A549 (cell line): ENCODE measurements at places on chromosomes 2 and 18. TPM values are rescaled to one million over a fixed set of nuclear protein-coding genes. Genes with fewer than 3 reads are reported as not detected.

The FOXI3 gene
- polyA plus RNA-seq: not detected in 3 replicates

The CEBPZ gene
- 71.5 to 74.0 TPM (median 72.7 TPM) in 3 replicates for polyA plus RNA-seq

The TMEM200C gene
- not detected in 3 replicates for polyA plus RNA-seq

The PIEZO2 gene
- 1.4 to 1.8 TPM (median 1.6 TPM) in 3 replicates for polyA plus RNA-seq

The EVA1A gene
- polyA plus RNA-seq: 13.5 to 19.0 TPM (median 16.1 TPM) in 3 replicates

The PRSS56 gene
- 0.07 TPM in 1 of 3 replicates, not detected in the others for polyA plus RNA-seq

The SMYD1 gene
- not detected in 3 replicates for polyA plus RNA-seq

The C2orf80 gene
- not detected in 3 replicates for polyA plus RNA-seq

The HAUS1 gene
- polyA plus RNA-seq: 55.5 to 59.7 TPM (median 55.8 TPM) in 3 replicates

The UGT1A10 gene
- polyA plus RNA-seq: not detected in 3 replicates

The COL4A3 gene
- polyA plus RNA-seq: 1.5 to 2.1 TPM (median 1.8 TPM) in 3 replicates

The ANKRD62 gene
- polyA plus RNA-seq: not detected in 3 replicates

The DYNAP gene
- polyA plus RNA-seq: not detected in 3 replicates

The NIF3L1 gene
- 47.0 to 49.5 TPM (median 47.3 TPM) in 3 replicates for polyA plus RNA-seq

The FEV gene
- not detected in 3 replicates for polyA plus RNA-seq

The RALBP1 gene
- 32.9 to 36.3 TPM (median 35.6 TPM) in 3 replicates for polyA plus RNA-seq

The CYP27C1 gene
- 3.0 to 5.5 TPM (median 4.6 TPM) in 3 replicates for polyA plus RNA-seq

The CLK1 gene
- polyA plus RNA-seq: 35.5 to 39.8 TPM (median 36.5 TPM) in 3 replicates

The ALKAL2 gene
- polyA plus RNA-seq: not detected in 3 replicates

The ZFAND2B gene
- polyA plus RNA-seq: 18.8 to 21.2 TPM (median 19.0 TPM) in 3 replicates

The CCBE1 gene
- polyA plus RNA-seq: 9.7 to 10.4 TPM (median 9.9 TPM) in 3 replicates

The GAD1 gene
- polyA plus RNA-seq: 0.13 to 0.26 TPM (median 0.15 TPM) in 3 replicates

The HOXD10 gene
- 3.7 to 5.4 TPM (median 4.3 TPM) in 3 replicates for polyA plus RNA-seq

The CDH19 gene
- 0.97 to 1.7 TPM (median 1.5 TPM) in 3 replicates for polyA plus RNA-seq

The RBKS gene
- 7.6 to 9.5 TPM (median 8.5 TPM) in 3 replicates for polyA plus RNA-seq

The PLGLB1 gene
- 0.59 to 1.0 TPM in 2 of 3 replicates, not detected in the other for polyA plus RNA-seq

The POTEI gene
- 0.04 TPM in 1 of 3 replicates, not detected in the others for polyA plus RNA-seq

The CCDC150 gene
- polyA plus RNA-seq: 9.9 to 14.2 TPM (median 13.2 TPM) in 3 replicates

The TUBA3E gene
- polyA plus RNA-seq: not detected in 3 replicates

The RAB17 gene
- 0.42 to 2.3 TPM (median 2.2 TPM) in 3 replicates for polyA plus RNA-seq

The DSC1 gene
- not detected in 3 replicates for polyA plus RNA-seq

The ATP8B1 gene
- 7.1 to 8.8 TPM (median 7.1 TPM) in 3 replicates for polyA plus RNA-seq

The DPP10 gene
- not detected in 3 replicates for polyA plus RNA-seq

The GPC1 gene
- 93.5 to 107 TPM (median 97.7 TPM) in 3 replicates for polyA plus RNA-seq

The SNRNP200 gene
- 118 to 128 TPM (median 124 TPM) in 3 replicates for polyA plus RNA-seq

The FAM110C gene
- polyA plus RNA-seq: 0.04 to 0.17 TPM (median 0.08 TPM) in 3 replicates

The MAP3K19 gene
- polyA plus RNA-seq: not detected in 3 replicates

The CRYGC gene
- not detected in 3 replicates for polyA plus RNA-seq

The WNT10A gene
- 0.04 TPM in 2 of 3 replicates, not detected in the other for polyA plus RNA-seq

The STK36 gene
- 15.3 to 23.3 TPM (median 20.6 TPM) in 3 replicates for polyA plus RNA-seq

The VIT gene
- polyA plus RNA-seq: not detected in 3 replicates

The OBSL1 gene
- 22.2 to 33.8 TPM (median 31.8 TPM) in 3 replicates for polyA plus RNA-seq

The AQP12B gene
- not detected in 3 replicates for polyA plus RNA-seq

The PSMA8 gene
- polyA plus RNA-seq: not detected in 3 replicates

The CCDC74B gene
- polyA plus RNA-seq: 4.8 to 5.4 TPM (median 5.0 TPM) in 3 replicates

The LIMS4 gene
- 0.09 to 0.17 TPM (median 0.14 TPM) in 3 replicates for polyA plus RNA-seq

The TMEM169 gene
- 0.80 to 0.82 TPM (median 0.81 TPM) in 3 replicates for polyA plus RNA-seq

The FAM124B gene
- polyA plus RNA-seq: not detected in 3 replicates

The DSG2 gene
- polyA plus RNA-seq: 35.9 to 40.0 TPM (median 38.7 TPM) in 3 replicates

The LYPD6B gene
- not detected in 3 replicates for polyA plus RNA-seq

The IL1F10 gene
- polyA plus RNA-seq: not detected in 3 replicates

The L3MBTL4 gene
- polyA plus RNA-seq: 0.03 TPM in 1 of 3 replicates, not detected in the others

The APLF gene
- 1.5 to 1.8 TPM (median 1.5 TPM) in 3 replicates for polyA plus RNA-seq

The TSPYL6 gene
- not detected in 3 replicates for polyA plus RNA-seq
